ENCODE measurements at places on chromosomes 16 and 17. TPM values are rescaled to one million over a fixed set of nuclear protein-coding genes. Genes with fewer than 3 reads are reported as not detected.

The RAMP2 gene
- total RNA-seq = not detected

DNA sequence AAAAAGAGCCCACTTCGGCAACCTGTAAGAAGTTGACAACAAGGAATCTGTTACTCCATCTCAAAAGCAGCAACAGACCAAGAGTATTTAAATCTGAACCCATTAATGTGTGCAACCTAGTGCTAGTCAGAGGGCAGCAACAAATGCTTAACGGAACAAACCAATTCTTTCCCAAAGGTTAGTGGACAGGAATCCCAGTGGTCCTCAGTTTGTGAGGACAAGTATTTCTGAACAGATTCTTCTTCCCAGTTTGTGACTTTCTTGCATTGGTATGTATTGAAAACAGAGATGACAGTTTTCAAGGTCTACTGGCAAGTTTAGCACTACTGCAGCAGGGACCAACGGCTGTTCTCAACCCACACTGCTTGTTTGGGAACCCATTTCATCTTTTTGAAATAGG is 2.9 kb downstream of the RPL26 start:
- DNase-seq = no peak

The PLEKHH3 gene
- total RNA-seq = 16.5 TPM

The OR1F1 gene
- not detected for total RNA-seq

The CTRB2 gene
- total RNA-seq = not detected

DNA sequence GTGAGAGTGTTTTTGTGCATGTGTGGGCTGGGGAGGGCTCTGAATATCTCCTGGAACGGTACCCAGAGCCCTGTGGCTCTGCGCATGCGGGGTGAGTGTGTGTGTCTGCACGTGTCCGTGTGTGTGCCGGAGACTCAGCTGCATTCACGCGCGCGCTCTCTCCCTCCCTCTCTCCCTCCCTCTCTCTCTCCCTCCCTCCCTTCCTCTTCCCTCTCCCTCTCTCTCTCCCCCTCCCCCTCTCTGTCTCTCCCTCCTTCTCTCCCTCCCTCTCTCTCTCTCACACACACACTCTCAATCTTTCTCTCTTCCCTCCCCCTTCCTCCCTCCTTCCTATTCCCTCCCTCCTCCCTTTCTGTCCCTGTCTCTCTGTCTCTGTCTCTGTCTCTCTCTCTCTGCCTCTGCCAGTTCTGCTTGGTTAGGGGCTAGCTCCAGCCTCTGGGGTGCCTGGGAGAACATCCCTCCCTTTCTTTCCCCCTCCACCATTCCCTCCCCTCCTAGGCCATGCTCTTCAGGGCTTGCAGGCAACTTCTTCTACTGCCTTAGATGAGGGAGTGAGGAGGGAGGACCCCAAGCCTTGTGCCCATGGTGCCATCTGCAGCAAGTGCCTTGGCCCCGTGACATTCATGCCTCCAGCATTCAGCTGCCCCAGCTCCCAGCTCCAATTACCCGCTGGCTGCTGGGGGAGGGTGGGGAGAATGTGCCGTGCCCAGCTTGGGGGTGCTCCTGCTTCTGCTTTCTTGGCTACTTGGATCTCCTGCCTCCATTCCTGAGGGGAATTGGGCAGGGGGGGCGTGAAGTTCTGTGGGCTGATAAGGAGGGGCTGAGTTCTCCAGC is 6.4 kb downstream of the THRA start:
- peak; percentile 85 for DNase-seq

DNA sequence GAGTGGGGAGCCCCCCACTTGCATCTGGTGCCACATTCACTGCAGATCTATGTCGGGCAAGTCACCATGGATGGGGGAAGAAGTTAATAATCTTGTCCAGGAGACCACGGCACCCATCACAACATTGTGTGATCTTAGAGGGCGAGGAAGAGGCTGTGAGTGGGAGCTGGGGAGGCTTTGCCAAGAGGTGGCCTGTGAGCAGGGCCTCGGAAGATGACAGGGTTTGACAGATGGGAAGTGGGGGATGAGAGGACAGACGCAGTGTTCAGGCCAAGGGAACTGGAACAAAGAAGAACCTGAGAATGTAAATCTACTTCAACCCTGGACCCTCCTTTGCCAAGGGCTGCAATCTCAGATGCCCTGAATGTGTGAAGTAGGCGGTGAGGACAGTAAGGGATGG is 12.4 kb downstream of the ACE start:
- no peak for DNase-seq

GRCh38 chr17:10681866-10682446 is 15.4 kb downstream of the SCO1 start:
- no peak for DNase-seq

DNA sequence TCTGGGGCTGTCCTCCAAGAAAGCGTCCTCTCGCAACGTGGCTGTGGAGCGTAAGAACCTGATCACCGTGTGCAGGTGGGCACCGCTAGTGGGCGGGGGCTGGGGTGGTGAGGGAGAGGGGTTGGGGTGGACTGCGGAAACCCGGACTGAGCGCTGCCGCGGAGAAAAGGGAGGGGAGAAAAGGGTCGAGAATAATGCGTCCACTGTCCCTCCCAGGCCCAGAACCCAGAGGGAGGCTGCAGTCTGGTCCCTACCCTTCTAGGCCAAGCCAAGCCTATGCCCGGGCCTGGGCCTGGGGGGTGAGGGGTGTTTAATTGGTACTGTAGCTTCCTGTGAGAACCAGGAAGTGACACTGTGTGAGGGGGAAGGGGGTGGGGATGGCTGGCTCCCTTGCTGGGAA is 464 bp downstream of the RUNDC3A start:
- DNase-seq = no peak

DNA sequence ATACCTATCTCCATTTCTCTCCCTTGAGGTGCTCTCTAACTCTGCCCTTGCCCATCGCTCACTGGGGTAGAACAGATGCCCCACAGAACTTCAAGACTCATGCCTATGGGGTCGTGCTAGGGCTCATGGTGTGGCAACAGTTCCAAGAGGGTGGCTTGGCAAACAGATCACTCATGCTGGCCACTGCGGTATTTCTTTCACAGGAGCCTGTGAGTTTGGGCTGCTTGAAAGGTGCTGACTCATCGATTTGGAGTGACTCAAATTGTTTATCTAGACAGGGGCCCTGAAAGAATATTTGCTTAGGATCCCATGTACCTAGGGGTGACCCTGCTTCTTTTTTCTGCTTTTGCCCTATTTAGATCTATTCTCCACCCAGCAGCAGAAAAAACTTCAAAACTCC is 69.9 kb downstream of the IRX5 start:
- peak; percentile 80 for DNase-seq

GRCh38 chr16:48478393-48478792 is 93.2 kb upstream of the SIAH1 start:
- DNase-seq = no peak

GRCh38 chr17:21288571-21289017 is 4.1 kb downstream of the MAP2K3 start:
- DNase-seq = no peak

GRCh38 chr16:85798901-85799496 is 345 bp downstream of the EMC8 start:
- peak; percentile 18 for DNase-seq

The AXIN2 gene
- total RNA-seq = 9.0 TPM

- DNase-seq = peak; percentile 28
These were observed 7.0 kb downstream of the CYTH1 start for GRCh38 chr17:78774956-78775571.

The CCL2 gene
- total RNA-seq = 33.0 TPM

The ZSCAN32 gene
- 10.2 TPM for total RNA-seq

The KRT37 gene
- total RNA-seq = not detected

Measured in MG63 (cell line).